ENCODE measurements at places on chromosomes 1 and 21.
A peak's percentile ranks its signal among the peaks of the same experiment; 100 is the strongest.

DNA sequence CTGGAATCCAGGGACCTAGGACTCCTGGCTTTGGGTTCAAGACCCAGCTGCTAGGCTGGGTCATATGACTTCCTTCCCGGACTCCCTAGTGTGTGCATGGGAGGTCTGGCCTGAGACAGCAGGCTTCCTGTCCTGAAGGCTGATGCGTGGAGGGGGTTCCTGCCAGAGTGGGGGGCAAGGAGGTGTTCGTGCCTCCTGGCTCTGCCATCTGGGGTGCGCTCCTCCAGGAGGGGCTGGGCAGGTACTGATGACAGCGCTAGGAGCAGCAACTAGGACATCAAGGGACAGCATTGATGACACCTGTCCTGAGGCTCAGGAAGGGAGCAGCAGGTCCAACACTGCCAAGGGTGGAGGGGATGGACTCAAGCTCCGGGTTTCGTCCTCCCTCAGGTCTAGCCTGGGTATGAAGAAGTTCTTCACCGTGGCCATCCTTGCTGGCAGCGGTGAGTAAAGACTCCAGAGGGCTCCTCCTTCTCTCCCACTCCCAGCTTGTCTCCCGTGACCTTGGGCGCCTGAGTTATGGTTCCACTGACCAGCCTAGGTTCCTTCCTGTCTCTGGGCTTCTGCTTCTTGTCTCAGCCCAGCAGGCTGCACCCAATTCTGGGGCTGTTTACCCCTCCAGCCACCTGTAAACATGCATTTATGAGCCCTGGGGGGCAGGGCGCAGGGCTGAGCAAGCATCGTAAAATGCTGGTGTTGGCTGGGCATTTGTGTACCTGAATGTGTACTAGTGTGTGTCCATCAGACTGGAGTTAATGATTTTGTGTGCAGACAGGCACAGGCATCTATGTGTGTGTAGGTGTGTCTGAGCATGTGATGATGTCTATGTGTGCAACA lies 871 bp downstream of the PLA2G2F start:
- DNase-seq: peak; percentile 26

DNA sequence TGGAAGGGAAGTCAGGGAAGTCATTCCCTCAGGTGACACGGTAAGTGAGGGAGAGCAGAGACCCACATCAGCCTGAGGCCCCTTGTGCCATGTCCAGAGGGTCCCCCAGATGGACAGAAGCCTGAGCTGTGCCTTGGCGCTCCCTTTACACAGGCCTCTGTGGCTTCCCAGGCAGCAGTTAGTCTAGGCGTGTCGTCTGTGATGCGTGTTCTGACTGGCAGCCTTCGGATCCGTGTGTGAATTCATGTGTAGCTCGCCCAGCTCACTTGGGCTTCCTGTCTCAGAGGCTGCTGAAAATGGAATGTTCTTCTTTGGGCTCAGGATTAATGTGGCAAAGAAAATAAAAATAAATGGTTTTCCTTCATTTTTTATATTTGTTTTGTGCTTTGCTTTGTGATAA lies 28.3 kb downstream of the PRMT2 start:
- DNase-seq: no peak

DNA sequence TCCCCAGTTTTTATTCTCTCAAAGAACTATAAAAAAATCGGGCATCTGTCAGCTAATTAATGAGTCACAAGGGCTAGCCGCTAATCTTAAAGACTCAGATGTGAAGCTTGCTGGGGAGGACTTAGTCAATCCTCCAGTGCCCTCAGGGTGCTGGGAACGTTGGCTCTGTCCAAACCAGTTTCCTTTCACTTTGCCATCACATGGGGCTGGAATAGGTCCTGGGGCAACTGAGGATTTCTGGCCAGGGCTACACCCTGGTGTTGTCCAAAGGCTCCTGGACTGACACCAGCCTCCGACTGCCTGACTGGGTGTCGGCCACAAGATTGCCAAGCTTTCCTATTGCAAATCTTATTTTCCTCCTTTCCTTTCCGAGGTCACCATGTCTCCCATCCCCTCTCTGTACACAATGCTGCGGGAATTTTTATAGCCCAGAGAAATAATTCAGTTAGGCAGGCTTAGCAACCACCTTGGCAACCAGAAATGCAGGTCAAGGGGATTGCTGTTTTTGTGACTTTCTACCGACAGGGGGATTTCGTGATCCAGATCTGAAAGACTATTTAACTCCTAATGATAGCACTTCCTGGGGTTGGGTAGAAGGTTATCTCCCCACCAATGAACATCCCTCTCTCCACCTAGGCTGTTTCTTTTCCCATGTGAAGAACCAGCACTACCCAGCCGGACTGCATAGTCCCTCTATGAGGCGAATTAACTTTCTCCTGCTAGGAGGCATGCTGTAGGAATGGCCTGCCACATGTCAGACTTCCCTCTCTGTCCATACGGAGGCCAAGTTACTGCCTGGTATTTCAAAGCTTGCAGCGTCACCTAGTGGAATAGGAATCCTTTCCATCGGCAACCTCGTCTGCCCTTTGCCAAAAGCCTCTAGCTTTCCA lies 29.9 kb upstream of the CTBS start:
- no peak for DNase-seq

DNA sequence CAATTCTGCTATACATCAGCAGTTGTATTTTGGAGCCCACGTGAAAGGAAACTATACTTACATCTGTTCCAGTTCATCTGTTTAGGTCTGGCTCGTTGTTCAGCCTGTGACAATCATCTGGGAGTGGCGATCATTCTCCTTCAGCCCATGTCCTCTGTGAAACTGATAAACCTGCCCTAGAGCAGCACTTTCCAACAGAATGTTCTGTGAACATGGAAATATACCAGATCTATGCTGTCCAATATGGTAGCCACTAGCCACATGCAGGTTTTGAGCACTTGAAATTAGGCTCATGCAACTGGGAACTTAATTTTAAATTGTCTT lies 24.5 kb upstream of the COQ8A start:
- DNase-seq: no peak

DNA sequence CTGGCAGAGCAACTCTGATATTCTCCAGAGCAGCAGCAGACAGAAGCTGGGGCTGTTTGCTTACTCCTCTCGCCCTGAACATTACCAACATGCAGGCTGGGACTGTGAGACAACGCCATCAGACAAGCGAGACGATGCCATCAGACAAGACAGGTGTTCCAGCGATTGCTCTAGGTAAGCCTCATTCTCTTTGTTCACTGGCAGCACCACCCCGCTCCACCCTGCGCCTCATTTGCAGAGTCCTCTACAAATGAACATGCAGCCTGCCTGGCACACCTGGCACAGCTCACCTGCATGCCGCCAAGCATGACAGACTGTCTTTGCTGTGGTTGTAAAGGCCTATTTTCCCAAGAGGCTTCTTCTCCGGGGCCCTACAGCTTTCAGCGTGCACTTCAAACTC lies 346.2 kb downstream of the SMYD3 start:
- DNase-seq: no peak

- peak; percentile 49 for DNase-seq
These were observed 78.9 kb downstream of the UBE2U start for GRCh38 chr1:64282351-64282750.

Data from left lung (tissue), 14 donors.